ENCODE measurements at places on chromosomes 5 and 9.
A peak's percentile ranks its signal among the peaks of the same experiment; 100 is the strongest.

DNA sequence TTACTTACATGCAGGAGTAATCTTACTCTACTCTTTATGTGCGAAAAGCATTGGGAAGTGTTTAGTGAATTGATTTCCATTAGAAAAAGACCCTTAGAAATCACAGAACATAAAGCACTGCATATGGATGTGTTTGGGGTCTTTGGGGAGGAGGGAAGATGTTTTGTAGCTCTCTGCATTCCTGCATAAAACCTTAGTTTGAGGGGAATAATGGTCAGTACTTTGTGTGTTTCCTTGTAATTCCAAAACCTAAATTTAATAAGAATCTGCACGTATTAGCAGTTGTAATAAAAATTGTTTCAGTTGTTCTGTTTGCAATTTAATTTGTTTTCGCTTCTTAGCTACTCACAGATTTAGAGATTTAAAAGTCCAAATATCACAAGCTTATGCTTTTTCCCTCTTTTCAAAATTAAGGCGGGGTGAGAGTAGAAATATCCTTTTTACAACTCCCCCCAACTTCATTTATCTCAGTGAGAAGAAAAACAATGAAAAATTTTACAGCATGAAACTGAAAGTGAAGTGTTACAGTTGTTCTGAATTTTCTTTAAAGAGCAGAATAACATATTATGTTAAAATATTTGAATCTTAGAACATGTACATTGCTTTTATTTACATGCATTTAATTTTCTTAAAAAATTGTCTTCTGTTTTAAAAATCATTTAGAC is 143.8 kb downstream of the SMARCA2 start:
- no peak for DNase-seq

GRCh38 chr5:26622947-26623346 is 415.4 kb downstream of the CDH9 start:
- no peak for DNase-seq

DNA sequence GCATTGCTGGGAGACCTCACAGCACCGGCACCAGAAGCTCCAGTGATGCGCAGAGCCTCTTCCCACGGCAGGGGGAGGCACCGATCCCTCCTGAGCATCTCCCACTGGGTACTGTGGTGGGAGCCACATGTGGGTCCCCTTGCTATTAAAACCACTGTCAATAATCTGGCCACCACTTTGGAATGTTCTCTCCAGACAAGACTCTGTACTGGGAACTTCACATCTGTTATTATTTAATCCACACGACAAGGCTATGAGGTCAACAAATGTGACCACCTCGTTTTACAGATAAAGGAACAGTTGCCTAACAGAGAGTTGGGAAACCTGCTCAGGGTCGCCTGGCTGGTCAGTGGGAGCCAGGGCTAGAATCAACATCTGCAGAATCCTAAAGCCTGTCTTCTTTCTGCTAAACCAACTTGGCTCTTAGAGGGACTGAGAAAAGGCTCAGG is 72.7 kb downstream of the EPB41L4B start:
- DNase-seq = no peak

DNA sequence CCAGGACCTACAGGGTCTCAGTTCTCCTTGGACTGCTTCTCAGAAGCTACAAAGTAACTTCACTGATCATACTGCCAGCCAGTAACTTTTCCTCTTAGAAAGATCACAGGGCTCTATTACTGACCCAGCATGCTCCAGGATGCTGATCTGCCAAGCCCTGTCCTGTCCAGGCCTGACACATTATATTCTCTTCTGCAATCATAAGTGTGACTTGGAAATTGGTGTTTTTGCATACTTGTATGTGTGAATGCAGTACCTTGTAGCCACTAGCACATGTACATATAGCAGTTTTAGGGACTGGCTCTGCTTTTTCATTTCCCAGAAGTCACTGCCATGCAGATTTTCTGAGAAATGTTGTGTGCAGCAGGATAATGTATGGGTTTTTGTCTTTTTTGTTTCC is 40.1 kb upstream of the CCNH start:
- no peak for DNase-seq

- no peak for DNase-seq
These were observed 35.2 kb downstream of the GOLPH3 start for GRCh38 chr5:32138839-32139493.

GRCh38 chr5:16980983-16981382 is 44.9 kb upstream of the MYO10 start:
- DNase-seq = no peak

DNA sequence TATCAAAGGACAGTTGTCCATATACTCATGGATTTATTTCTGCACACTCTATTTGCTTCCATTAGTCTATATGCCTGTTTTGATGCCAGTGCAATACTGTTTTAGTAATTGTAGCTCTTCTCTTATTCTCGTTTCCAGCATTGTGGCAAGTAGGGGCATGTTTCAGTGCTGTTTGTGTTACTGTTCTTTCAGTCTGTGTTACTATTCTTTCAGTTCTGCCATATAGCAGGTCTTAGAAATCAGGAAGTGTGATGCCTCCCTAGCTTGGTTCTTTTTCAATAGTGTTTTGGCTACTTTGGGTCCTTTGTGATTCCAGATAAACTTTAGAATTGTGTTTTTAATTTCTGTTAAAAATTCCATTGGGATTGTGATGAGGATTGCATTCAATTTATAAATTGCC is 180.5 kb upstream of the PTPRD start:
- no peak for DNase-seq

DNA sequence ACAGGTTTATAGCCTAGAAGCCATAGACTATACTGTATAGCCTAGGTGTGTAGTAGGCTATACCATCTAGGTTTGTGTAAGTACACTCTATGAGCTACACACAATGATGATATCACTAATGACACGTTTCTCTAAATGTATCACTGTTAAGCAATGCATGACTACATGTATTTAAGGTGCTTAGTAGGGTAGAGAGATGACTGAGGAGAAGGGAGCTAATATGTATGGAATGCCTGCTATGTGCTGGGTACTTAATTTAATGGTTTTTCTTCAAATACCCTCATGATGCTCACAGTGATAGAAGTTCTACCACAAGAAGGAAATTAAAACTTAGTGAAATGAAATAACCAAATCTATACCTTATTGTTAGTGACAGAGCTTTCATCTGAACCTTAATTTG is 1785.5 kb downstream of the EFNA5 start:
- no peak for DNase-seq

- DNase-seq = no peak
These were observed 148.3 kb downstream of the FSTL4 start for GRCh38 chr5:133464013-133464412.

DNA sequence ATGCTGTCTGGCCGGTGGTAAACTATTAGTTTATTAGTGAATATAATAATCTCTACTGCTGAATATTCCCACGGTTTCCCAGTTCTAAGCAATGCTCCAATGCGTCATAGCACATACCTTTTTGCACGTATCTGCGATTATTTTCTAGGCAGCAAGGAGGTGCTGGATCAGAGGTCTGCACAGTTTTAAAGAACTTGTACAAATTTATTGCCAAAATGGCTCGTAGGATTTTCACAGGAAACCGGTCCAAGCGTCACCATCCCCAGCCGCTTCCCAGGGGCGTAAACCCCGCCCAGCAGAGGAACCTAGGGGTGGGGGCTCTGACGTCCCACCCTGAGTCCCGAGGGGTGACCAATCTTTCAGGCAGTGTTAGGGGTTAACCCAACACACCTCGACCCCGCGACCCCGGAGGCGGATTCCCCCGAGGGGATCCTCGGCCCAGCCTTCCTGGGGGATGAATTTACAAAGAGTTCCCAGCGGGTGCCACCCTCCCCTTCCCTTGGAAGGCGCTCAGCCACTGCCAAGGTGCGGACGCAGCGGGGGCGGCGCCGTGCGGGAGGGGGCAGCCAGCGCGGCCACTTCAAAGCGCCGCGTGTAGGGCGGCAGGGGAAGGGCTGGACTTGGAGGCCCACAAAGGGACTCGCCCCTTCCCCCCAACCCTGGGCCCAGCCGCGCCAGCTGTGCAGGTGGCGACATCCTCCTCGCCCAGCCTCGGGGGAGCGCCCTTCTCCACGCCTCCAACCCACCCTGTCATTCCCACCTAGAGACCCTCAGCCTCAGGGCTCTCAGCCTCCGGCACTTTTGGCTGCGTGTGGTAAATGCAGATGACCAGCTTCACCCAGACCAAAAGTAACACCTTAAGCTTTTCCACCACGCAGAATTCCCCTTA is 43.5 kb upstream of the TCF7 start:
- no peak for DNase-seq

- no peak for DNase-seq
These were observed 883 bp upstream of the RNF145 start for GRCh38 chr5:159210210-159210661.

- DNase-seq = no peak
These were observed 327.5 kb upstream of the ZNF462 start for GRCh38 chr9:106535439-106535838.

DNA sequence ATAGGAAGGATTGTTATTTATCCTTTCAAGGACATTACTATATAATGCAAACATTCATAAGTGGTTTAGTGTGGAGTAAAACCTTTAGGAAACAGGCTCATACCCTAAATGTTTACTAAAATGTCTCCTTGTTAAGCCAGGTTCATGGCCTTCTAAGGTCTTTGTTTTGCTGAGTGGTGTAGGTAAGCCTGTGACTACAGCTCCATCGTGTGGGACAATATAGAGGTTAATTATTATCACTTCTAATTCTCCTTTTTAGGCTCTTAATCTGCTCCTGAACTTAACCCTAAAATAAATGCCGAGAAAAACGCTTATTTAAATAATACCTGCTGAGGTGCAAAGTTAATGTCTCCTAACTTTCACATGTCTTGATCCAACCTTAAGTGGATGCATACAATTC is 43.8 kb downstream of the SPINK5 start:
- no peak for DNase-seq

- DNase-seq = no peak
These were observed 34.1 kb upstream of the TNFAIP8 start for GRCh38 chr5:119321569-119322311.

DNA sequence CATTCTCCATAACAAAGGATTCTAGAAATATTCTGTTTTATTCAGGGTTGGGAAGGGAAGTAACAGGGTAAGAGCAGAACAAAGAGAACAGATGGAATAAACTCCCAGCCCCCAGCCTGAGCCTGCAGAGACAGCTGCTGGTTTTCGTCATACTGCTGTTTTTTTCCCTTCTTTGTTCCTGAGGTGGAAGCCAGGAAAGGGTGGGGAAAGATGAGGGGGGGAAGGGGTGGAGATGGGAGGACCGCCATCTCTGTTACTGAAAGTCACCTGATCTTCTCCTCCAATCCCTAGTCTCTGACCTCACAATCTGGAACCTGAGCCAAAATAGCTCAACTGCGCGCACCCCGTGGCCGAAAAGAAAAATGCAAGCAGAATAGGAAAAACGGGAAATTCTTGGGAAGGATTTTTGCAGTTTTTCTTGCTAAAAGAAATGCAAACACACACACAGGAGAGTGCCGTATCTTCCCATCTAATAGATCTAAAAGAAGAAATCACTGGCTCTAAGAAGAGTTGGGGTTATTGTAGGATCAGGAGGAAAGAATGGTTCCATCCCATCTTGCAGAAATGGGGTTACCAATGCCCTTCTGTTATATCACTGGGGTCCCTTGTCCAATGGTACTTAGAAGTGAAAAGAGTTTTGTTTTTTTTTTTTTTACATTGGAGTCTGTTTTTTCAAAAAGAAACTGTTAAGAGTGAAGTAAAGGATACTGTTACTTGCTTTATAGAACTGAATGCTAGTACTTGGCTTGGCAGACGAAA is 57.9 kb downstream of the DIAPH1 start:
- DNase-seq = peak; percentile 8

DNA sequence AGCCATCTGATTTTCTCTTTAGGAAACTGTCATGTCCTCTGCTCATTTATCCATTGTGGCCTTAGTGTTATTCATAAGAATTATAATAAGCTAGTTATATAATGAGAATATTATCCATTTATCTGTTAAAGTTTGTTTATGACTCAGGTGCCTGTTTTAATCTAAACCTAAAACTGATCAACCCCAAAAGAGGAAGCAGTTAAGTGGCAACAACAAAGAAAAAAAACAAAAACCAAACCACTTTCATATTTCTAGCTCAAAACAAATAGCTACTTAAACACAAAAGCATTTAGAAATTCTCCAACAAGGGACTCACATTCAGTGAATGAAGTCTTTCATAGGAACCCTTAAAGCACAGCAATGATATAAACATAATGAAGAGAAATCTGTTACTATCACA is 116.4 kb downstream of the APBA1 start:
- DNase-seq = no peak

DNA sequence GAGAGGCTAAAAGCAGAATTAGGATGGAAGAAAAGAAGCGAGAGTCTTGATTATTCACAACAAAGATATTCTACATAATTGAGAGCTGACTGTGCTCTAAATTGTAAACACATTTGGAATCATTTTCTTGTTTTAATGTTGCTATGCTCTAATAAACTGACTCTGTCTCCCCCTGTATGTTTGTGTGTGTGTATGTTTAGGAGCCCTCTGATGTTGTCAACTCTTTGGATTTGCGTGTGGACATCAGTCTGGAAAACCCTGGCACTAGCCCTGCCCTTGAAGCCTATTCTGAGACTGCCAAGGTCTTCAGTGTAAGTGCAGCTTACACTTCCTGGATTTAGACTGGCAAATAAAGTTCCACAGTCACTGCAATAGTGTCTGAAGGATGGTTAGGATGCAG is 37.8 kb downstream of the MOCS2 start:
- DNase-seq = no peak

DNA sequence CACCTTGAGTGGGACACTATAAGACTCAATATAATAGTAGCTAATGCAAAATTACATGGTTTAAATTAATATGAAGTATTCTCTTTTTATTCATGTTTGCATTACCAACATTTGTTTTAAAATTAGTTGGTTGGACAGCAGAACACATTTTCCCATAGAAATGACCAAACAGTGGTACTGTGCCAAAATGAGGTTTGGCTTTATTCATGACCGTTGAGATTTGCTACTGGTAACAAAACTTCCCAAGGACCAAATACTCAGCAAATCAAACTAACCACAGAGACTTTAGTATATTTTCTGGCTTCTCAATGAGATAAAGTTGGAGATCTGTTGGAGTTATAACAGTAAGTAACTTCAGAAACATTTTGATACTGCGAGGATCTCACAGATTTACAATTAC is 637.8 kb upstream of the MEF2C start:
- DNase-seq = no peak

DNA sequence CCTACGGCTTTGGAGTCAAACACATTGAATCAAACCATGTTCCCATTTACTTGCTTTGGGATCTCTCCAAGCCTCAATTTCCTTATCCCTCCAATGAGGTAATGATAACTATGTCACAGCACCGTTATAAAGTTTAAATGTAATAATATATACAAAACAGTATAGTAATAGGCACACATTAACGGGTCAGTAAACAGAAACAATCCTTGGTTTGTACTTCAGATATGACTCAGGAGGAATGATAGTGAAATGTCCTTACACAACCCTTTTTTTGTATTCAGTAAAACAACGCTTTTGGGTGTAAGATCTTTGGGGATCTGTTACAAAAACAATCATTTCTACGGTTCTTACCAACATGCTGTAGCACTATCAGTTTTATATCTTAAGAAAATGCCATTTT is 178.5 kb upstream of the GNA14 start:
- no peak for DNase-seq

GRCh38 chr9:132985071-132985350 is 6.5 kb downstream of the GFI1B start:
- no peak for DNase-seq

- DNase-seq = no peak
These were observed 39.4 kb upstream of the ERCC6L2 start for GRCh38 chr9:95836072-95836471.

GRCh38 chr5:150000256-150000989 is at the start of the genes HMGXB3 and TIGD6:
Gene HMGXB3 (plus strand): TSS chr5:150000739. CDS start chr5:150004853, 4,114 bp downstream.
Gene TIGD6 (minus strand): TSS chr5:150000654. CDS start chr5:149996348, 4,306 bp downstream.
- peak; percentile 65 for DNase-seq
